ENCODE measurements at places on chromosomes 5 and 9.

DNA sequence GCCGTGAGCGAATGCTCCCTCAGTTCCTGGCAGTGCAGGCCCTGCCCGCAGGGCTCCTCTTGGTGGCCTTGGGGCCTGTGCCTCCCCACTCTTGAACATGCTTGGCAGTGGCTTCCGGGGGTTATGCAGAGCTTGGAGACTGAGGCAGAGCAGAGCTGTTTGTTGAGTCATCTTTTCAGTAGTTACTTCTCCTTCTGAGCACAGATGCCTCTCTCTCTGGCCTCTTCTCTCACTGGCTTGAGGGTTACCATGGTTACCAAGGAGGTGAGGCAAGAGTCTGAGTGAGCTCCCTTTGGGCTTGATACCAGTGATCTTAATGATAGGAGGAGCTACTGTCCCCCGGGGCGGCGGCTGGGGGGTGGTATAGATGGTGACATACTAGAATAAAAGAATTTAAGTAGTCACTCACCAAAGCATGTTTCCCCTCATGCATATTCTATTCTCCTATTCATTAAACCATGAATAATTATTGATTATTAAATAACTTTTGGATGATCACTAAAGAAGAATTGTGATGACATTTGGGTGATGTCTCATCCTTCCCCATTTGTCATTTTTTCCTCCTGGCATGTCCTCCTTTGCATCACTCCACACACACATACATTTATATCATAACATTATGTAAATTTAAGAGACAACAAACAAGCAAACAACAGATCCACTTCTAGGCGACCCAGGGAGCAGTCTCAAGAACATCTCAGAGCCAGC is 111.1 kb downstream of the ARHGAP26 start:
- DNase-seq: peak; percentile 58

DNA sequence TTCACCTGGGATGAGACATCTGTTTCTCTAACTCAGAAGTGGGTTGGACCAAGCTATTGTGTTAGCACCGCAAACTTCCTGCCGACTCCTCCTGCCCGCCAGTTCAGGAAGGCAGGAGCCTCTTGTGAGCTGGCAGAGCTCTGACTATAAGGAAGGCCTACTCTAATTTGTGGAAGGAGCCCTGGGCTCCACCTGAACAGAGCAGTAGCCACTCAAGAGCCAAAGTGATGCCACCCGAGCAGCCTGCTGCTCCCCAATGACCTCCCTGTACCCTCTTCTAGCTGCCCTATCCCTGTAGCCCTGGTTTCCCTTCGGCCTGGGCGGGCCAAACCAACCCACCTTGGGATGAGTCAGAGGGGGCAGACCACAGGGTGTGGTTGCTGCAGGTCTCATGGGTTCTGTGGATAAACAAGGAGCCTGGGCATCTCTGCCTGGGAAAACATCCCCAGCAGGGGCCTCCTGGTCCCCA is 81.6 kb downstream of the PSD2 start:
- no peak for DNase-seq

DNA sequence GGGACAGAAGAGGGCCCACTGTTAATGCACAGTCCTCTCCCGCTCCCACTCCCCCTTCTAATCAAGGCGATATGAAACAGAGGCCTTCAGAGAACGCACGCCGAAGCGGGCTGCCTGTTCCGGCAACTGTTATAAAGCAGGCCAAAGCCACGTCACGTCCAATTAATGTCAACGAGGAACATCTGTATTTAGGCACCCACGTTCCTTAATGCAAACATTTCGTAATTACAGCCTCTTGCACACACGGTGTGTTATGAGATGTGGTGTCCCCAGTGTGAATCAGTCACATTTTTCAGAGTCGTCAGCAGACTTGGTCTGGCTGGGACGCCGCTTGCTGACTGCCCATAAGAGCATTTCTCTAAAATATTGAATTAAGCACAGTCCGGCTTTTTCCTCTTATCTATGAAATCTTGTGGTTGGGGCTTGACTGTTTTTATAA is 339.0 kb downstream of the NSG2 start:
- no peak for DNase-seq

DNA sequence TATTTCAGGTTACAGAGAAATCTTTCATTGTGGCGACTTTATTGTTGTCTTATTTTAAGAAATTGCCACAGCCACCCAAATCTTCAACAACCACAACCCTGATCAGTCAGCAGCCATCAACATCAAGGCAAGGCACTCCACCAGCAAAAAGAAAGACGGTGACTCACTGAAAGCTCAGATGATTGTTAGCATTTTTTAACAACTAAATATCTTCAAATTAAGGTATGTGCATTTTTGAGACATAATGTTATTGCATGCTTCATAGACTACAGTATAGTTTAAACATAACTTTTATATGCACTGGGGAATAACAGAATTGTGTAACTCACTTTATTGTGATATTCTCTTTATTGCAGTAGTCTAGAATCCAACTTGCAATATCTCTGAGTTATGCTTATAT is 263.4 kb downstream of the TMEM232 start:
- no peak for DNase-seq

GRCh38 chr9:104974053-104974962 is 46.4 kb upstream of the ABCA1 start:
- peak; percentile 81 for DNase-seq

DNA sequence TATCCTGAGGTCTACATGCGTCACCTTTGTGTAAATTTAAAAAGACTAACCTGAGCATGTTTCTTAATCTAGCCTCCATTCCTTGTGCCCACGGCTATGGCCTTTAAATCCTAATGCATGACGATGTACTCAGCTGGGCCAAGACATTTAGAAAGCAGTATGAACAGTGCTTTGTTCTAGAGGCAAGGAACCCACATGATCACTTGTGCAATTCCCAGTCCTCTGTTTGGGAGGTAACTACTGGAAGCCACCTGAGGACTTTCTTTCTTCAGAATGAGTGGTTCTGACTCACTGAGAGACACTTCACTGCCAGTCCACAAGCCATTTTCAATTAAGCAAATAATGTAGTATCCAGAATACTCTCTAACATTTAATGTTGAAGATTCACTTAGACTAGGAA is 181.3 kb downstream of the RAB3C start:
- DNase-seq: no peak

- DNase-seq: peak; percentile 87
Measured at GRCh38 chr9:129888293-129889121, 53.2 kb downstream of the USP20 start.
